Sigmoid colon (tissue), 7 donors: ENCODE measurements at places on chromosomes 3 and 15. TPM values are rescaled to one million over a fixed set of nuclear protein-coding genes. Genes with fewer than 3 reads are reported as not detected.

The MYLK gene
- 1,901 TPM for total RNA-seq

The CCNB2 gene
- not detected for total RNA-seq

The CCR9 gene
- total RNA-seq: not detected

The STXBP5L gene
- 13.3 TPM for total RNA-seq

The GOLGA6B gene
- not detected for total RNA-seq

The CLDN11 gene
- total RNA-seq: 22.2 TPM

The CFAP44 gene
- total RNA-seq: 4.3 TPM

The VGLL3 gene
- 29.7 TPM for total RNA-seq

The NANOGP8 gene
- not detected for total RNA-seq

DNA sequence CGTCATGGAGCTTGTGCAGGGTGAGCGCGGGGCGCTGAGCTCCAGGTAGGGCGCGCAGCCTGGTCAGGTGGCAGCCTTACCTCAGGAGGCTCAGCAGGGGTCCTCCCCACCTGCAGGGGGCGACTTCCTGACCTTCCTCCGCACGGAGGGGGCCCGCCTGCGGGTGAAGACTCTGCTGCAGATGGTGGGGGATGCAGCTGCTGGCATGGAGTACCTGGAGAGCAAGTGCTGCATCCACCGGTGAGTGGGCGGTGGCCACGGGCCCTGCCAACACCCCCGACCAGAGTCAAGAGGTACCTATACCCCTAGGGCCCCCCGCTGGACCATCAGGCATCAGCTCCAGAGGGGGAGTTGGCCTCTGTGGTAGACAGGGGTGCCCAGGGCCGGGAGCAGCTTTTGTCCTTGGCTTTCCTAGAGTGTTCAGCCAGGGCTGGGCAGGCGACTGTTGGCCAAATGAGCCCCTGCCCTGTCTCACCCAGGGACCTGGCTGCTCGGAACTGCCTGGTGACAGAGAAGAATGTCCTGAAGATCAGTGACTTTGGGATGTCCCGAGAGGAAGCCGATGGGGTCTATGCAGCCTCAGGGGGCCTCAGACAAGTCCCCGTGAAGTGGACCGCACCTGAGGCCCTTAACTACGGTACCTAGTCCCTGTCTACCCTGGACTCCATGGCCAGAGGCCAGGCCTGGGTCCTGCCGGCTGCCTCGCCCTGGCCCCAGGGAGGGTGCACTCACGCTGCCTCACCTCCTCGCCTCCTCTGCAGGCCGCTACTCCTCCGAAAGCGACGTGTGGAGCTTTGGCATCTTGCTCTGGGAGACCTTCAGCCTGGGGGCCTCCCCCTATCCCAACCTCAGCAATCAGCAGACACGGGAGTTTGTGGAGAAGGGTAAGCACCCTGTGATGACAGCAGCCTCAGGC is 9.1 kb downstream of the FES start:
- DNase-seq: no peak

- DNase-seq: no peak
Observed at GRCh38 chr3:175619369-175619768, 760.2 kb downstream of the NAALADL2 start.

DNA sequence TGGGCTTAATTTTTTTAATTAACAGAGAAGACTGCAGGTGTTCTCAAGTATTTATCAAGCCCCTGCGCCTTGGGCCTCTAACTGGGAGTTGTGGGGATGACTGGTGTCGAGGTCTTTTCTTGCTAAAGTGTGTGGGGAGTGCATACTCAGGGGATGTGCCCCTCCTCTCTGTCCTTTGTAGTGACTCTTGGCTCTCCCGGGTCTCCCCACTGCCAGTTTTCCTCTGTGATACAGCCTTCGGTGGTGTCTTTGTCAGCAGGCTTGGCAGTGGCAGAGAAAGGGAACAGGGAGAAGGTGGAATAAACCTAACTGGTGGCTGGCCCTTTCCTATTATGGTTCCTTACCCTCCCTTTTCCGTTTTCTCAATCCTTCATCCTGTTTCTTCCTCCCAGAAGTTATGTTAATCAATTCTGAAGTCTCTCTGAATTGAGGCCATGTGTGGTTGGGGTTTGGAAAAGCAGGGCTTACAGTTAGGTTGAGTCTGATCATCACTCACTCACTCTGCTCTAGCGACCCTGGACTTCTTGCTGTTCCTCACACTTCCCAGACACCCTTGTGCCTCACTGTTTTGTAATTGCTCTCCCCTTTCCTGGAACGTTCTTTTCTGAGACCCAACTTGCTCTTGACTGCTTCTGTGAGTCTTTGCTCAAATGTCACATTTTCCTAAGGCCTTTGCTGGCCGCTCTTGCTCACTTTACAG is 158.1 kb downstream of the PTPRG start:
- no peak for DNase-seq

DNA sequence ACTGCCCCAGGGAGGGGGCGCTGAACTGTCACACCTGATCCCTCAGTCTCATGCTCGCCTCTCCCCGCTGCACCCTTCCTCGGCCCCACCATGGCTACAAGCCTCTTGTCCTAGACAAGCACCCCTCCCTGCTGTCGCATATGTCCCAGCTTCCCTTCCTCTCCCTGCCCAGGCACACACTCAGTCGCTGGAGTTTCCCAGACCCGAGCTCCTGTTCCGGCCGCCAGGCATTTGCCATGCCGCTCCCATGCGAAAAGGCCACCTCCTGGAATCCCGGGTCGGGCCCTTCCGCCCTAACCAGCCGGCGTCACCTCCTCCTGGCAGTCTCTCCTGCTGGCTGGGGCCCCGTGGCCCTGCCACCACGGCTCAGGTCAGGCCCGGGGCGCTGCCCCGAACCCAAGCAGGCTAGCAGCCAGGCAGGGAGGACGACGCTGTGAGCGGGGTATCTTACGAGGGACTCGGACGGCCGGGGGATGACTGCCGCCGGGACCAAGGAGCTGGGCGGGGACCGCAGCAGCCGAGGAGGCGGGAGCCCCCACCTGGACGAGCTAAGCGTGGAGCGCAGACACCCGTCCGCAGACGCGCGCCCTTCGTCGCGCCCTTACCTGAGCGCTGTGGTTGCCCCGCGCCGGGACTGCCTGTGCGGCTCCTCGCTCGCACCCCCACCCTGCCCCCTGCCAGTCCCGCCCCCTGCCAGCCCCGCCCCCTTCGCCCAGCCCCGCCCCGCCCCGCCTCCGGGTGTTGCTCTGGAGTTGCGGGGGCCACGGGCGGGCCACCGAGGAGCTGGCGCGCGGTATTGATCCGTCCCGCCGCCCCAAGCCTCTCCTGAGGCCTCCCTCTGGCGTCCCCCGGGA is at the start of gene ALS2CL:
Gene ALS2CL (minus strand): TSS at position 642 of the 854 bp plus-strand sequence. CDS start 4,239 bp downstream, outside the sequence.
- DNase-seq: peak; percentile 74

DNA sequence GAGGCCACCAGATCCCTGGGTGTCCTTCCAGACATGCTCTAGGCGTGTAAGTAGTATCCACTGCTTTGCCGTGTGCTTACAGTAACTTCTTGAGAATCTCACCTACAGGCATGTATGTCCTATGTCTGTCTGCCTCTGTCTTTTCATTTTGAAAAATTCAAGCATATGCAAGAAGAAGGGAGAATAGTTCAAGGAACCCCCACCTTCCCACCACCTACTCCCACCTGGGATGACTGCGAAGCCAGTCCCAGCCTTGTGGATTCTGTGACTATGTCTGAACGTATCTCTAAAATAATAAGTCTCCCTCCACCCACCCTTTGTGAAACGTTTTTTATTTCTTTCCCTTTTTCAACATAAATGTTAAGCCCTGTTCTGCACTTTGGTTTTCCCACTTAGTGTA is 15.0 kb downstream of the CHST13 start:
- DNase-seq: no peak

DNA sequence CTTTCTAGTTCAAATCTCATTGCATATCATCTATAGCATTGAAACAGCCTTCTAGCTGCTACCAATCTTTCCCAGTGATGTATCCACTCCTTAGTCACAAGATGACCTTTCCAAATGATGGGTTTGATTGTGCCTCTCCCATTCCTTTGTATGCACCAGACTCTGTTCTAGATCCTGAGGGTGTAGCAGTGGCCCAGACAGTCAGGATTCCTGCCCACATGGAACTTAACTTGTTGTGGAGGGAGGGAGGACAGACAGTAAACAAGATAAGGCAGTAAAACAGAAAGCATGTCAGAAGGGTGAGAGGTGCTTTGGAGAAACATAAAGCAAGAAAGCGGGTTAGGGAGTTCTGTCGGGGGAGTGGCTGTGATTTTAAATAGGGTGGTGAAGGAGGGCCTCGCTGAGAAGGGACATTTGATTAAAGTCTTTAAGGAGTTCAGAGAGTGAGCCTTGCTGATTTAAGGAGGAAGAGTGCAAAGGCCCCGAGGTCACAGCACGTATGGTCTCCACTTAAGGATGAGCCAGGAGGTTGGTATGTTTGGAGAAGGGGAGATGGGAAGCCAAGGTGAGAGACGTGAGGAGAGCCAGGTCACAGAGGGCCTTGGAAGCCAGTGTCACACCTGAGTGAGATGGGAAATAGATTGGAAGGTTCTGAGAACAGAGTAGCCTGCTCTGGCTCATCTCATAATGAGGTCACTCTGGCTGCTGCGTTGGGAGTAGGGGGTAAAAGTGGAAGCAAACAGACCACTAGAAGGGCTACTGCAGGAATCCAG is 38.3 kb downstream of the FAM43A start:
- DNase-seq: no peak

DNA sequence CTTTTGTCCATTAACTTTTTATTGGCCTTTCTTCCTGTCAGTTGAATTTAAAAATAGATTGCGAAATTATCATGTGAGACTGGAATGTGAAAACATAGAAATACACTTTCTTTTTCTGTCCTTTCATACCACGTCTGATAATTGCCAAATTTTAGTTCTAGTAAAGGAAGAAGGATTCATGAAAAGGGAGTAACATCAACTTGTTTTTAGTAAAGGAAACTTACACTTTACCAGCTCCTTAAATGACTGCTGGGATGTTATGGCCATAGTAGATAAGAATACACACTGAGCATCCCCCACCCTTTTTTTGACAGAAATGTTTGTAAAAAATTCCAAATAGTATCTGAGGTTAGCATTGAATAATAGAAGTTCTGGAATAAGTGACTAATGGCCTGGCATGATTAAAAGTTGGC is 137.9 kb downstream of the NEO1 start:
- no peak for DNase-seq

GRCh38 chr15:75195122-75195765 is 6.4 kb upstream of the C15orf39 start:
- DNase-seq: no peak

DNA sequence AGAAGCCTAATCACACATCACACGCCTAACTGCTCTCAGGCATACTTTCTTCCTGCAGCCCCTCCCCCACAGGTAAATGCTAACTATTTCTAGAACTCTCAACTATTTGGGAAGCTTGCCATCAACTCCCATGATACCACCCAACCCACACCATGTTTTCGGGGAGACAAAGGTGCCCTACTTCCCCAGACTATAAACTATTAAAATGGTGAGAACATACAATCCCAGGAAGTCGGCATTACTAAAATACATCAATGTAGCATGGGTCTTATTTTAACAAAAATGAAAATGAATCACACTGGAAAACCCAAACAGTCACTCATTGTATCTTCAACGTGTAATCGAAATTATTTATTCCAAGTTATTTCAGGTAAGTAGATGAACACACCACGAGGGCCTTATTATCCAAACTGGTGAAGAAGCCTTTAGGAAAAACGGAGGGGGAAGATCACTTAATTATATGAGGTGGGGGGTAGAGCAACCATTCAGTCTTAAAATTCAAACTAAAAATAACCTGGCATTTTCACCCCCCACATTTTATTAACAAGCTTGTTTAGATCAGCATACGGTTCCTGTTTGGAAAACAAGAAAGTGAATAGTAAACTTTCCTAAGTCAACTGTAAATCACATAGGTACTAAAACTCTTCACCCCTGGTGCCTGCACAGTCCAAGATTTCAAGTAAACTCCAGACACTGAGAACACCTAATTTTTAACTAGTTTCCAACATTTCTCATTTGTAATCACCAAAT is 1.9 kb downstream of the TBL1XR1 start:
- DNase-seq: no peak

GRCh38 chr3:174581558-174581957 is 277.6 kb upstream of the NAALADL2 start:
- no peak for DNase-seq

- DNase-seq: no peak
Observed at GRCh38 chr3:71857956-71858355, 73.0 kb upstream of the PROK2 start.

DNA sequence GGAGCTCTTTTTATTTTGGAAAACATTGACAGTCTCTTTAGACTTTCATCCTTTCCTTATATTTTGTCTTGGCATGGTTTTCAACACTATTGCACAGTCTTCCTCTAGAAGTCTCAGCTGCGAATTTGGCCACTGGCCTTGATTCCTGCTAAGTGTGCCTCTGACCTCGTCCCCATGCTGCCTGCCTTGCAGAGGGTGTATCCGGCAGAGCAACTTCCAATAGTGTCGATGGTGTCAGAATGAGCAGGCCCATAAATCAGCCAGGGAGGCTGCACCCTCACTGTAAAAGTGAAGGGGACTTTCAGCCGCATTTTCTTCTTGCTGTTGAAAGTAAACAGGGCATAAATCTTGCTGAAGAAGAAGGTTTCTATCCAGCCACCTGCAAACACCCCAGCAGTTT is 336.7 kb upstream of the TRIM42 start:
- no peak for DNase-seq

GRCh38 chr15:57698991-57699390 is 7.5 kb upstream of the POLR2M start:
- DNase-seq: no peak

GRCh38 chr15:33309602-33310276 is 1.0 kb upstream of the RYR3 start:
- peak; percentile 65 for DNase-seq

DNA sequence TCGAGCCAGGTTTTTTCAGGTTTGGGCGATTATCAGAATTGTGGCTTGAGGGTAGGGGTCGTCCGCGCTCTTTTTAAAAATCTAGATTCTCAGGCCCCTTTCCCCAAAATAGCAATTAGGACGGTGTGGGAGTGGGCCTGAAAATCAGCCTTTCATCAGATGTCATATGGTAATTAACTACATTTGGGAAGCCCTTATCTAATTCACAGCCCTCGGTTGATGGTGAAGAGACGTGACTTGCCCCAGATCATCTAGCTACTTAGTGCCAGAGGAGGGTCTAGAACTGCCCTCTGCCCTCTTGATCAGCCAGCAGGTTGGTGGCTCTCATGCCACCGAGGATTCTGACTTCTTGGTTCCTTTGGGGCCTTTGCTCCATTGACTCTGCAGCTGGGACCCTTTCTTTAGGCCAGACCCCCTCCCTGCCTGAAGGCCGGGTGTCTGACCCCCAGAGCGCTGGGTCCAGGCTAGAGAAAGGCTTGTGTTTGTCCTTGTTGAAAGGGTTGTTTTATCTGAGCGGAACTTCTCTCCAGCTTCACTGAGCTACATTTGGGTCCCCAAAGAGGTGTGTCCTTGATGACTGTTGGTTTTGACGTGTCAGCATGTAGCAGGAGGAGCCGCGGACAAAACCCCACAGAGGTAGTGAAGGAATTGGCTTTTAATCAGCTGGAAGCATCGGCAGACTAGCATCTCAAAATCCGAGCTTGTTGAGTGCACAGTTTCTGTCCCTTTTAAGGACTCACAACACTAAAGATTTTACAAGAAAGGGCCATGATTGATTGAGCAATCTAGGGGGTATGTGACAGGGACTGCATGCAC is 857 bp downstream of the AEN start:
- DNase-seq: peak; percentile 48

DNA sequence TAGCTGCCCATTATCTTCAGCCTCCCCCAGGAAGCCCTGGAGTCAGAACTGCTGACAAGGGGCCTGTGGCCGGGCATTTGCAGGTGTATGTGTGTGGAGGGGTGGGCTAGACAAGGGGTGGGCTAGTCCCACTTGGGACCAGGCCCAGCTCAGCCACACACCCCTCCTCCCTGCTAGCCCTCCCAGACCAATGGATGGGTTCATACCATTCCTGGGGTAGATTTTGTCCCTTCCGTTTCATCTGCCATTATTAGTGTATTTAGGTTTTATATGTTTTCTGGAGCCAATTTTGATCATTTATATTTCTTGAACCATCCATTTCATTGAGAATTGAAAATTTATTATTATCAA is 42.2 kb downstream of the MRAS start:
- no peak for DNase-seq
